ENCODE measurements at places on chromosomes 2 and 18. TPM values are rescaled to one million over a fixed set of nuclear protein-coding genes. Genes with fewer than 3 reads are reported as not detected.

- DNase-seq = no peak
Observed at GRCh38 chr18:29449424-29449823, 1272.5 kb upstream of the CDH2 start.

DSEL gene
- 3.3 TPM for total RNA-seq

DNA sequence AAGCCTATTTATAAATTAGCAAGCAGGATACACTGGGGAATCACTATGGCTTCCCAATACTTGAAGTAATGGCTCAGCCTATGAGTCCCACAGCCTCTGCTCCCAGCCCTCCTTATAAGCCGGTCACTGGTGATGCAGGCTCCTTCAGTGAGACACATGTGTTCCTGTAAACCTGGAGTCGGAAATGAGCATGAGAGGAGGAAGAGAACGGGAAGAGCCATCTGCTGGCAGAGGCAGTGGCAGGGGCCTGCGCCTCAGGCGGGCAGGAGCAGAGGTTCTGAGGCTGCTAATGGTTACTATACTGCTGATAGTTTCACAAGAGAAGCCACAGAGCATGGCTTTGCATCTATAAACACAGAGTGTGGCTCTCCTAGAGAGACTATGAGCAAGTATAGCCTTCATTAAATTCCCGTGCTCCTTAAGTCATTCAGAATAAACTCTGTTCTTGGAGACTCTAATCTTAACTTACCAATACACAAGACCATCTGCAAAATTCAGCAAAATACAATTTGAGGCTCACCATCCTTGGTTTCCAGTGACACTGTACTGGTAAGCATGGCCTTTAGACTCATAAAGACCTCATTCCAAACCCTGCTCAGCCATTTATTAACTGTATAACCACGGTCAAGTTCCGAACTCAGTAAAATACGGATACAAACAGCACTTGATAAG, 63.3 kb downstream of the FBXO15 start:
- no peak for DNase-seq

DNA sequence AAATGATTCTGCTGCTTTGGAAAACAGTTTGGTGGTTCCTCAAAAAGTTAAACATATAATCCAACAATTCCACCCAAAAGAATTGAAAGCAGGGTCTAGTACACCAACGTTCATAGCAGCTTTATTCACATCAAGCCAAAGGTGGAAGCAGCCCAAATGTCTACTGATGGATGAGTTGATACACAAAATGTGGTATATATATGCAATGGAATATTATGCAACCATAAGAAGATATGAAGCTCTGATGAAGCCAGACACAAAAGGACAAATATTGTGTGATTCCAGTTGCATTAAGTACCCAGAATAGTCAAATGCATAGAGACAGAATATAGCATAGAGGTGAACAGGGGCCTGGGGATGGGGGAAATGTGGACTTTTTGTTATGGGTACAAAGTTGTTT, 269.3 kb downstream of the METTL4 start:
- no peak for DNase-seq

- no peak for DNase-seq
Observed at GRCh38 chr2:9693646-9694045, 62.8 kb upstream of the YWHAQ start.

UGT1A8 gene
- under 0.01 TPM for total RNA-seq

- no peak for DNase-seq
Observed at GRCh38 chr2:126634273-126634861, 21.6 kb upstream of the GYPC start.

TUBA3E gene
- total RNA-seq = not detected

ANKRD62 gene
- 0.13 TPM for total RNA-seq

- no peak for DNase-seq
Observed at GRCh38 chr2:44618251-44619023, 256.7 kb downstream of the CAMKMT start.

TRAF3IP1 gene
- 11.4 TPM for total RNA-seq

RAMP1 gene
- 2.1 TPM for total RNA-seq

UGT1A10 gene
- not detected for total RNA-seq

DNA sequence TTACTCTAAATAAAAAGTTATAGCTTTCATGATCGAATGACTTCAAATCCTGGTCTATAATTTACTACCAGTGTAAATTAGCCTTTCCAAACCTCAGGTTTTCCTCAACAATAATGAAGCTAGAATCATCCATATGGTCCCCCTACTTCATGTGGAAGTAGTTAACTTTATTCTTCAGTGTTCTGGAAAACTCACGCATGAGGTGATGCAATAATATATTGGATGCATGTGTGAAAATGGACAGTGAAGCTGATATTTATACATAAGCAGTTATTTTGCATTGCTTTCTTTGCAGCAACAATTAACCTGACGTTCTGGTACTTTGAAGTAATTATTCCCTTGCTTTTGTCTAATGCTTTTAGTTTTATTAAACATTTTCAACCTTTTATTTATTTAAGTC, 18.6 kb upstream of the UNC80 start:
- DNase-seq = no peak

DNA sequence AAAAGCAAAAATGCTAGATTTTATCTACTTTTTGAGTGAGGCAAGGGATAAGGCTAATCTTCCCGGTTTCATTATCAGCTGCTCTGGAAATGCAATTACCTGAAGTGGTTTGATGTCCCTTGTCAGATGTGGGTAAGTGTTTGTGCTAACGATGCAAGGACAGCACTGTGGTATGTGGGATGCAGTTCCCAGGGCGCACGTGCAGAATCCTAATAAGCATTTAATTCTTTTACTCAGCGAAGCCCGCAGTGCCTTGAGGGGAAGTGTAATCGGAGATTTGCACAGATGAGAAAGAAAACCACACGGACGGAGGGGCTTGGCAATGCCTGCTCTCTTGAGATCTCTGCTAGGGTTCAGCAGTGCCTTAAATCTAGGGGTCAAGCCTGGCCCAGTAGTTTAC, 108.5 kb upstream of the LYPD6 start:
- no peak for DNase-seq

DNA sequence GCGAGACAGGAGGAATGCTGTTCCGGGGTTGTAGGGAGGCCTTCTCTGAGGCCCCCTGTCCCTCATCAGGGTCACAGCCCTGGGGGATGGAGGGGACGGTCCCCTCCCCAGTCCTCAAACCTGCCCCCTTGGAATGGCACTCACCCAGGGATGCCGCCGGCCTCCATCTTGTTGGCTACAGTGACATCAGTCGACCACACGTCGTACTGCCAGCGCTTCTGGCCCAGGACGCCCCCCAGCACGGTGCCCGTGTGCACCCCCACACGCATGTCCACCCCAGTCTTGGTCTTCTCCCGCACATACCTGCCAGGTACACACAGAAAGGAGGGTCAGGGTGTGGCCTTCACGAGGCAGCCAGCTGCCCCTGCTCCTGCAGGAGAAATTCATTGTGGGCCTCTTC, 46.5 kb downstream of the CENPO start:
- DNase-seq = no peak

CD302 gene
- total RNA-seq = 0.13 TPM

- DNase-seq = no peak
Observed at GRCh38 chr2:130916438-130916705, 79.7 kb downstream of the ARHGEF4 start.

DNA sequence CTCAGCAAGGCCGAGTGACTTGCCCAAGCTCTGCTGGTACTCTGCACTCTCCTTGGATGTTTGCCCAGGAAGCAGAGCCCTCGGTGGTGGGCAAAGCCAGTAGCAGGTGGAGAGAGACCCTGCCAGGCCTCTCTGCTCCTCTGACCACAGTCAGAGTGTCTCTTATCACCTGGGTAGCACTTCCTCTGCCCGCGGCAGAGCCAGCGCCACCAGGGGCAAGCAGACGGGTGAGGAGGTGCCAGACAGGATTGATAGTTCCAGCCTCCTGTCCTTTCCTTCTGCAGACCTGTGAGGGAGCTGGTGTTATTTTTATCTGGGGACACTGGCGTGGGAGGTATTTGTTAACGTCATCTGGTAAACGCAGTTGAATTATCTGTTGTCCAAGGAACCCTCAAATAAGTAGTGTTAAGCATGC, 152.9 kb downstream of the SMAD7 start:
- no peak for DNase-seq

DNA sequence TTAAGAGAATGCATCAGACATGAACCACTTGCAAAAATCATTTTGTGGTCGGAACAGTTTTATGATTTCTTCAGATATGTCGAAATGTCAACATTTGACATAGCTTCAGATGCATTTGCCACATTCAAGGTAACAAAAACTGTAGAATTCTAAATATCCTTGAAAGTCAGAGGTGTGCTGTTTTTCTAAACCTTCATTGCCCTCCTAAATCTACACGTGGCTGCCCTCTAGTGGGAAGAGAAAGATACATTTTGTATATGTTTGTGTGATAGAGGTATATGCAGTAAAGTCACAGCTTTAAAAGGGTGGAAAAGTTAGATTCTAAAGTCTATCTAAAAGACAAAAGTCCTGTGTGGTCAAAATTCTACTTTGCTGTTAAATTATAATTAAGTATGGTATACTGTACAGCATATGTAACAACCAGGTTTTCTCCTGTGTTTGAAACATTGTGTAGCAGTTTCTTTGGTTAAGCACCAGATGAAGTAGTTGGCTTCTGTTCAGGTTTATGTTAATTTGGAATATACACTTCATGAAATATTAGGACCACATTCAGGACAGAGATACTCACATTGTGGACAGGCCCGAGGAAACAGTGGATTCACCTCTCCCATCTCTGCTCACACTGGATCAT, 65.9 kb upstream of the ITM2C start:
- DNase-seq = peak; percentile 62

RBKS gene
- total RNA-seq = 0.90 TPM

GRCh38 chr18:44238454-44238853, 442.2 kb upstream of the SETBP1 start:
- DNase-seq = peak; percentile 34

GRCh38 chr2:184945326-184945725, 347.0 kb downstream of the ZNF804A start:
- DNase-seq = no peak

LYPD6 gene
- 0.26 TPM for total RNA-seq

GRCh38 chr2:196276421-196276820, 105.0 kb upstream of the STK17B start:
- DNase-seq = no peak

GRCh38 chr2:49367003-49367402, 212.7 kb upstream of the FSHR start:
- DNase-seq = no peak

GRCh38 chr2:199804831-199805230, 46.2 kb downstream of the FTCDNL1 start:
- DNase-seq = peak; percentile 22

SIX3 gene
- not detected for total RNA-seq

MAP3K19 gene
- total RNA-seq = not detected

STK11IP gene
- total RNA-seq = 16.9 TPM

GRCh38 chr2:230767862-230768388, 55.3 kb downstream of the CAB39 start:
- no peak for DNase-seq

Data from bronchial epithelial cell (primary cell).